ENCODE measurements at places on chromosomes 7 and 10.

GRCh38 chr10:6755781-6756460 is 175.8 kb upstream of the PRKCQ start:
- peak; percentile 82 for DNase-seq

DNA sequence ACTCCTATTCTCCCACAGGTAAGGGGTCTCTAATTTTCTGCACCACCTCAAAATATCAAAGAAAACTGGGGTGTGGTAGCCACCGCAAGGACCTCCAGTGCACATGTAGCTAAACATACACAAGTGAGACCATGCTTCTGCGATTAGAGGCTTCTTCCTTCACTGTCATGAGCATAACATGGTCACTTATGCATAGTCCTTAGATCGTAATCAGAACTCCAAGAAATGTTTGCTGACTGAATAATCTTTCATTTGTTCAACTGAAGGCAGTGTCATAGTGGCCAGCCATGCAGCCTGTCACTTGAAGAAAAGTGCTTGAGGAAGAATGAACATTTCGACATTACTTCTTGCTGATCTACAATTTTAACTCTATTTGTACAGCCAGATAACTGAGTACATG is 14.6 kb downstream of the TWIST1 start:
- DNase-seq, result no peak

- DNase-seq, result no peak
Observed at GRCh38 chr7:23276376-23276775, 22.8 kb upstream of the MALSU1 start.

GRCh38 chr7:104963378-104963990 is 50.5 kb upstream of the KMT2E start:
- no peak for DNase-seq

DNA sequence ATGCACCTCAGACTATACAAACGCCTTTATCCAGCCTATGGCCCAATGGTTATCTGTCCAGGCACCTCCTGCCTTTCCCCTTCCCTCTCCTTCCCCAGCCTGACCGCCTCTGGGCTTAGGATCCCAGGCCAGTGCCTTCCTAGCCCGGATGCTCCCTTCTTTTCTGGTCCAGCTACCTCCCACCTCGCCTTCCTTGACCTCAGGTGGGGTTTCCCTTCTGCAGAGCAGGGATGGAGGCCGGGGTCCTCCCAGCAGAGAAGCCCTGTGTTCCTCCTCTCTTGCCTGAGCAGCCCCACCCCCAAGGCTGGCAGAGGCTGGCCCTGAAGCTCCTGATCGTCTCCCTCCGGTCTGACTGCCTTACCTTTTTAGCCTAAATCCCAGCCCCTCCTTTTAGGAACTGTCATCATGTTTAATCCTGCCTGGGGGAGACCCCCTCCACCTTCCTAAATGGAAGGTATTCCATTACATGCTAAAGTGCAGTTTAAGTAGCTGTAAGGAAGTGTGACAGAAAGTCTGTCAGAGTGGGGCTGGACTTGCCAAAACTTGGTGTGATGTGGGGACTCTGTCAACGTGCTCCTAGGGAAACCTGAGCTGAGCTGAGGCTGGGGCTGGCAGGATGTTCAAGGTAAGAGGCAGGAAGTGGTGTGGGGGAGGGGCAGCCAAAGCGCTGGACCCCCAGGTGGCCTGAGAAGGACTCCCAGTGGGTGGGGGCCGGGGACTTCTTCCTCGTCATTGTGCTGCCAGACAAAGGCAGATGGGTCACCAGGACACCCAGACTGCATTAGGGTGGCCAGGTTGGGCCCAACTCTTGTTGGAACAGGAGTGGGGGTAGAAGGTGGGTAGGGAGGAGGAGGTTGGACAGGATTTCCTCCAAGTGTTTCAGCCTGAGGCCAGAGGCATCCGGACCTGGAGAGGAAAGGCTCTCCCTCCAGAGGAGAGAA is 39.5 kb downstream of the LBX1 start:
- no peak for DNase-seq

DNA sequence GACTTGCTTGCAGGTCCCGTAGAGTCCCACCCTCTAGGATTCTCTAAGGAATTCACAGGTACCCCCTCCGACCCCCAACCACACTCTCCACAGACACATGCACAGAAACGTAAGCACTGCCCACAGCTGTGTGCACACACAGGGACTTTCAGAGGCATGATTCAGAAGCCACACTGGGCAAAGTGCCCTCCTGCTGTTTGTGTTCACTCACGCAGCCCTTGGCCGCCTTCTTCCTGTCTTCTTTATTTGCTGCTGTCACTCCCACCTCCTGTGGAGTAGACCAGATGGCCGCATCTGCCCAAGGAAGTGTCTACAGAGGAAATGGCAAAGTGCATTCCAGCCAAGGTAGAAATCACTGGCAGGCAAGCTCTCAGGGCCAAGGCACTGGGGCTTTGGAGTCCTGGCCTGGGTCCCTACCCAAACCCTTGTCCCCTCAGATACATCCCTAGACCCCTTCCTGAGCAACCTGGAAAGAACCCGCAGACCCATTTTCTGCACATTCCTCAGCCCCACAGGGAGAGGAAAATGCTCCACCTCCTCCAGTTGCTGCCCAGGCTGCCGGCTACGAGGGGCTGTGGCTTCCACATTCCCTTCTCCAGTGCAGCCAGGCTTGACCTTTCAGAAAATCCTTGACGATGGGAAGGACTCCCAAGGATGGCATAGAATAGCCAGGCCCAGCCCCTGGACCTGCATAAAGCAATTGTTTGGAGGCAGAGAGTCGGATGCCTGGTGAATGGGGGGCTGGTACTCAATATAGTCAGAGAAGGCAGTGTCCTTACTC is 21.6 kb upstream of the GIMAP8 start:
- peak; percentile 61 for DNase-seq

DNA sequence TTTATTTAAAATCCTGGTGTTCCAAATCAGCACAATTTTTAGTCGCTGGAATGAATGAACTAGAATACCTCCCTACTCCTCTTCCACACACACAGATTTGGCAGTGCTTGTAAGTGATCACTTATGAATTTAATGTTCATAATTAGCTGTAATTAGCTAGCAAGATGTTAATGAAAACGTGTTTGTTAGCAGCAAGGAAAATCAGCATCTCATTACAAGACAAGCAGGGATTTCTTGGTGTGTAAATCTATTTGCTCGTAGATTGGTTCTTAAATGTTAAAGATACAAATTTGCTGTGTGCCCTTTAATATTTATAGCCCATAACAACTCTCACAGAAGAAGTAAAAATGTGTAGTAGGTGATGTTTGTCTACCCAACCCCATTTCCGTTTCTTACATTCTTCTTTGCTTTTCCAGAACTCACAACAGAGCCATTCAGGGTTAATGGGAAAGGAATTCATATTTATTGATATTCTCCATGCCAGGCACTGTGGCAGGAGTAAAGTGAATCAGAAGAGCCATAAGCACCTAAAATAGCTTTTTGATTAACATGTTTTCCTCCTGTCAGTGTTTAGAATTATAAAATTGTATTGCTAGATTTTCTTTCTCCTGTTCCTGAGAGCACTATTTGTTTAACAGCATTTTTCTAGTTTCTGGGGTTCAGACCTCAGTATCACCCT is 49.6 kb downstream of the SEMA3C start:
- DNase-seq, result no peak

DNA sequence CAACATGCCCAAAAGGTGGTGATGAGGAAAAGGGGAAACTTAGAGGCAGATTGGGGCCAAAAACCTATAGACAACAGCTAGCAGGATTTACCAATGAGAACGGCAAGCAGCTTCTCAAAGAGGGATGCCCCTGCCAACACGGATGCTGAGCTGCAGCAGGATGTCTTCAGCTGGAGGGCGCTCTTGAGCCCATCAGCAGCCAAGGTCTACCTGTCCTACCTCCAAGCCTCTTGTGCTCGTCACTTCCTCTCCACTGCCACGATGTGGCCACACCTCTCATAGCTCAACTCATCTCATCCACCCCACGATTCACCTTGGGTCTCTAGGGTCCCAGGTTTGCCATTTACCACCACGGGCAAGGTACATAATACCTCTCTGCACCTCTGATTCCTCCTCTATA is 36.5 kb downstream of the DLG5 start:
- DNase-seq, result no peak

GRCh38 chr10:34815185-34816084 is at the start of gene PARD3:
TSS of gene PARD3 (minus strand) at chr10:34815296. CDS start at chr10:34814995, 301 bp downstream.
- DNase-seq, result no peak

- DNase-seq, result no peak
Observed at GRCh38 chr10:112362833-112363232, 11.1 kb upstream of the ACSL5 start.

GRCh38 chr10:74179111-74179710 is 28.2 kb downstream of the ADK start:
- DNase-seq, result no peak

GRCh38 chr10:38047666-38048065 is 37.2 kb downstream of the ZNF33A start:
- no peak for DNase-seq

GRCh38 chr10:69360485-69361302 is 56.0 kb downstream of the TACR2 start:
- no peak for DNase-seq

GRCh38 chr7:30990673-30991170 is 27.0 kb downstream of the GHRHR start:
- no peak for DNase-seq

DNA sequence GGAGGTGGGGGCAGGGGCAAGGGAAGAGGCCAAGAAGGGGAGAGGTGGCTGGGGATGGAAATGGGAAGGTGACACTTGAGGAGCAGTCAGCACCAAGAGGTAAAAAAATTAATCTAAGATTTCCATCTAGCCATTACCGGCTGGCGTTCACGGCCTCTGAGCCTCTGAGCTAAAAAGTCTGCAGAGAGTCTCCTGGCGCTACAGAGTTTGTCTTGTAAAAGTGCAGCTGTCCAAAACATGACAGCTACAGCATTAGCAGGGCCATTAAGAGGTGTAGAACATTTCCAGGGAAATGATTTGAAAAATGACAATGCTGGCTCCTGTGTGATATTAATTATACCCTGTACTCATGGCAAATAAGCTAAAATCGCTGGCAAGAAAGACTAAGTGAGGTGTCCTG is 167.6 kb downstream of the LRMDA start:
- DNase-seq, result no peak

- DNase-seq, result no peak
Observed at GRCh38 chr10:110414548-110415309, 83.0 kb upstream of the DUSP5 start.

GRCh38 chr7:21965291-21965690 is 19.6 kb upstream of the CDCA7L start:
- no peak for DNase-seq

- no peak for DNase-seq
Observed at GRCh38 chr10:15879663-15880062, 19.4 kb upstream of the MINDY3 start.

DNA sequence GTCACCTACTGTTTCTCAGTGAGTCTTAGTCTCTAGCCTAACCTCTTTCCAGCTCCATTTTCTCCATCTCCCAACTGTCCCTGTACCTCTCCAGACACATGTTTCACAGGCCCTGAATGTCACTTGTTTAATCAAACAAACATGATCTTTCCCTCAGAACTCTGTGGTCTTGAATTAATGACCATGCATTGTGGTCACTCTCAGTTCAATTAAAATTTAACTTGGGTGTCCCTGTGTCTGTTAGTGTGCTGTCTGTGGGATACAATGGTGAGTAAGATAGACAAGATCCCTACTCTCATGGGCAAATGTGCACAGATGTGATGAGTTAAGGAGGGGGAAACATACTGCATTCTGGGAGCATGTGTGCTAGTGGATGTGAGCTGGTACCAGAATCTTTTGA is 65.0 kb downstream of the RBM33 start:
- no peak for DNase-seq

DNA sequence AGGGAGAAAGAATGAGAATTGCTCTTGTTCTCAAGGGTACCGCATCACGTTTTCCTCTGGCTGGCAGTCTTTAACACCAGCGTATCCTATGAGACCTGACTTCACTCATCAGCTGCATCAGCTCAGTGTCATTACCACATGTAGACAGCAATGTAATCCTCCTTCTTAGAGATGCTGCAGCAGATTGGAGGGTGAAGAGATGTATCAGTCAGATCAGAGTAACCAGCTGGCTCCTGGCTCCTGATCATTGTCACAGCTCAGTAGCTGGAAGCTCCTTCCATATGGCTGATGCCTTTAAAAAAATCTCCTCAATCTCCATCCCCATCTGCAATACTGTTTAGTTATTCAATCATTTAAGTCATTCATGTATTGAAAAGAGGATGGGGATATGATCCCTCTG is 39.7 kb upstream of the EPHB6 start:
- peak; percentile 11 for DNase-seq

DNA sequence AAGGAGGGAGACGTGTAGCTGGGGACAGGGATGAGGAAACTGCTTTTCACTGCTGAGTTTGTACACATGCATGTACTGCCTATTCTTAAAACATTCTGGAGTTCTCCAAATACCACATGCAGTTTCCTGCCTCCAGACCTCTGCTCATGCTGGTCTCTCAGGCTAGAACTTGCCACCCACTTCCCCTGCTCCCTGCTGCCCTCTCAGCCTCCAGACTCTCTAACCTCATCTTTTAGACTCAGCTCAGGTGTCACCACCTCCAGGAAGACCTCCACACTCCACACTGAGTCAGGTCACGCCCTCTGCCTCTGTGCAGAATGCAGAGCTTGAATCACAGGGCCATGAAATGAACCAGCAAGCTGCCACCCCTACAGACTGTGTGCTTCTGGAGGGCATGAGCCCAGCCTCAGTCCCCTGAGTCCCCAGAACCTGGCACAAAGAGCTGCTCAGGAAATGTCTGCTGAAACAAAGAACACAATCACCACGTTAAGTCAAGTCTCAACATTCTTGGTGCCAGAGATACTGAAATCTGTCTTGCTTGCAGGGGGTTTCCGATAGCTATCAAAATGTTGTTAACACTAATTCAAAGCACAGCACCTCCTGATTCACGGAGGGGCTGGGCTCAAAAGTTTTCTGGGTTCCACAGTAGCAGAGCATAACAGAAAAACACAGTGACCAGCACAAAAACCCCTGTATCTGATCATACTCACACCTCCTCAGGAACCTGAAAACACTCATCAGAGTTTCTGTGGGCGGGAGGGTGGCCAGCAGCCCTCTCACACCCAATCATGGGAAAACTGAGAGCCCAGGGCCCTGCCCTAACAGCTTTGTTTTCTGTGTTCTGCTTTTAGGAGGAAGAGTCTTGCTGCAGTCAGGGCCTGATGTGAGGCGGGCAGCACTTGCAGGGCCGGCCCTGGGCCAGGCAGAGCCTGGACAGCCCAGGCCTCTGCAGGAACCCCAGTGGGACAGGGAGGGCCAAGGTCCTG is 21.1 kb downstream of the FAM53B start:
- DNase-seq, result no peak

DNA sequence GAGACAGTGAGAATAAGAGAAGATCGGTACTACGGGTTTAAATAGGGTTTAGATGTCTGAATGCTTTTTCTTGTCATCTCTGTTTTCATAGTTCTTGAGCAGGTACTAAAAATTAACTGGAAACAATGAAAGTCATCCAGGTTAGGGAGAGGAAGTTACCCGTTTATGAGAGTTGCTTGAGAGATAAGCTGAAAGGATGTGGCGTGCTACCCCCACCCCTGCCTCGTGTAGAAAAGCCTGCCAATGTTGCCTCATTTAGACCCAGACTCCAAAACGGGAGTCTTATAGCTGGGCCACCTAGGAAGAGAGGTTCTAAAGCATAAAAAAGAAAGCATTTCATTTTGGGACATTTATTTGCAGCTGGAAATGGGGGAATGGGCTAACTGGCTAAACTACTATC is 10.2 kb downstream of the AKR1C4 start:
- DNase-seq, result no peak

Data from pons (tissue), 1 donor.